Heart left ventricle (tissue), 16 donors: ENCODE measurements at places on chromosomes 11 and 22. TPM values are rescaled to one million over a fixed set of nuclear protein-coding genes. Genes with fewer than 3 reads are reported as not detected.

The CST6 gene
- not detected for total RNA-seq

The DDI1 gene
- total RNA-seq = not detected

The MMP12 gene
- total RNA-seq = not detected

The OR2D2 gene
- not detected for total RNA-seq

The CCDC73 gene
- total RNA-seq = not detected

- DNase-seq = no peak
Observed at GRCh38 chr11:102347462-102348370, 702 bp downstream of the BIRC2 start.

GRCh38 chr22:45966895-45967365, 10.0 kb downstream of the WNT7B start:
- DNase-seq = no peak

DNA sequence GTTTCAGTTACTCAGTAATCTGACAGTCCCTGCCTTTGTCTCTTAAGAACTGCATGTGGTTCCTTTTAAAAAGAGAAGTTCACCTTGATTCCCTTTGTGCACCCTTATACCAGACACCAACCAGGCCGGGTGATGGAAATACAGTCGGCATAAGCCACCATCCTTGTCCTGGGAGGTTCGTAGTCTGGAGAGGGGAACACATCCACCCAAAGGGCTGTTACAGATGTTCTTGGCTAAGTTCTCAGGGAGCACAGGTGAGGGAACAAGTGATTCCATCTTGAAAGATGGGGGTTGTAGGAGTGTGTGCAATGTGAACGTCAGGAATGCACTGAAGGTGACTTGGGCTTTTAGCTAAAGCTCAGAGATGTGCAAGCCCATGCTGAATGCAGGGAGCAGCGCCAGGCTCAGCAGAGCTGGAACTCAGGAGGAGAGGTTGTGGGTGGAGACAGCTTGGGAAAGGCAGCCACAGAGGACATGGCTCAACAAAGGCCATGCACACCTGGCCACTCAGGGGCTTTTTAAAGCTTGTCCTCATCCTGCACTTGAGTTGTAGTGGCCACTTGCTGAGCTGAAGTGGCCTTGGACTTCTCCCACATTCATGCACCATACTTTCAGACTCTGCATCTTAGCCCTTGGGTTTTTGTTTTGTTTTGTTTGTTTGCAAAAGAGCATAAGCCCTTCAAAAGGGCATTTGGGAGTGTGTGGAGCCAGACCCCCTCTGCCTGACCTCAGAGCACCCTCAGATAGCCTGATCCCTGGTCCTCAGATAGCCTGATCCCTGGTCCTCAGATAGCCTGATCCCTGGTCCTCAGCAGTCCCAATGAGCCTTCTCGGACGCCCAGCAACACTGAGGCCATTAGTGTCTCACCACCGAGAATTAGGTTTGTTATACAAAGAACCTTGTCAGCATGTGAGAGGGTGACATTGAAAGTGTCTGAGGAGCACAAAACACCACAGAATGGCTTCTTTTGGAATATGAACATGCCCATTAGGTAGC, 12.7 kb upstream of the TMA7B start:
- DNase-seq = no peak

- no peak for DNase-seq
Observed at GRCh38 chr11:58786693-58787092, 55.0 kb upstream of the GLYAT start.

- peak; percentile 7 for DNase-seq
Observed at GRCh38 chr11:69229511-69229910, 64.4 kb upstream of the MYEOV start.

DNA sequence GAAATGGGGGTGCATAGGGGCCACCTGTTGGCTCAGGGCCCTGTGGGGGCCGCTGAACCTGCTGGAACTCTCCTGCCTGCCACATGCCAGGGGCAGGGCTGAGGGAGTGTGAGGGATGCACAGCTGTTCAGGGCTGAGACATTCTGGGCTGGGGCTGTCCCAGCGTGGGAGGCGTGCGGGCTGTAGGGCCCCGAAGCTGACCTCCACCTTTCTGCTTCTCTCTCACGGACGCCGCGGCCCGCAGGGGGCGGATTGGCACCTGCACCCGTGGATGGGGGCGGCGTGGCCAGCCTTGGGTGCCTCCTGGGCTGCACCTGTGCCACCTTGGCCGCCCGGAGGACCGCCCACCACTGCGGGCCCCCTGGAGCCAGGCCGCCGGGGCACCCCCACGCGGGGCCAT, 4.1 kb downstream of the CCDC188 start:
- DNase-seq = no peak

DNA sequence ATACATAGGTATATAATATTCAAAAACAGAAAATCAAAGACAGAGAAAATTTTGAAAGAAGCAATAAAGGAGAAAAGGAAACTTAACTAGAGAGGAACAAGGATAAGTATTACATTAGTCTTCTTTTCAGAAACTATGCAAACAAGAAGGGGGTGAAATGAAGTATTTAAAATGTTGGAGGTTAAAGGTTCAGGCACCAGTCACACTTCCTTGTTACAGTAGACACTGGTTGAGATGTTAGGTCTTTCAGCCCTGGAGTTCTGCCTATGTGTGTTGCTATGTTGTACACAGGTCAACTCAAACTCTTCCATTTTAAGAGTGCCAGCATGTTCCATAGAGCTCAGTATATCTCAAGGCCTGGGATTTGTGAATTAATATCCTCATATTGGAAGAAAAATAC, 6.0 kb upstream of the MS4A4A start:
- no peak for DNase-seq

- DNase-seq = no peak
Observed at GRCh38 chr11:33674035-33674814, 26.4 kb downstream of the C11orf91 start.
